Stomach (tissue), 19 donors: ENCODE measurements at places on chromosomes 2 and 18.

GRCh38 chr2:119190321-119191111 is 32.0 kb upstream of the C1QL2 start:
- no peak for DNase-seq

DNA sequence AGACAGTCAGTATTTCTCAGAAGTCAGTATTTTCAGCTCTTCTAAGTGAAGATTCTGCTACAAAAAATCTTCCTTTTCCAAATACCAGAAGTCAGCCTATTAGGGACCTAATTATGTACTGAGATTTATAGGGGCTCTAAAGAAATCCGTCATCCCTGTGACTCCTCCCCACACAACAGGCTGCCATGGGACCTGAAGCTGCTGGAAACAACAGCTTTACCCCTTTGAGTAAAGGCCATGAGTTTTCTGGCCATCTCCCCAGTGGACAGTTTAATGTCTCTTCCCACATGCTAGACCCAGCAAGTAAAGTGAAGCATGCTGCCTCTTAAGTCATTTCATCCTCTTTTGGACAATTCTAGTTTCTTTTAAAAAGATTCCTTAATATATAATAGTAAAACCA is 255.7 kb upstream of the ACVR2A start:
- DNase-seq = peak; percentile 65

GRCh38 chr18:62768558-62768943 is 53.2 kb downstream of the PHLPP1 start:
- no peak for DNase-seq

- DNase-seq = peak; percentile 61
Measured at GRCh38 chr2:106095478-106096298, 98.4 kb downstream of the UXS1 start.
